ENCODE measurements at places on chromosomes 16 and 17.

- no peak overlapping the region for H3K27ac ChIP-seq
- peaks cover 5% of the 10 kb centered on the region for H3K4me1 ChIP-seq
- DNase-seq: peak; percentile 50
- H3K4me3 ChIP-seq: no peak overlapping the region
- no peaks in the 10 kb centered on the region for H3K27me3 ChIP-seq
- no peaks in the 10 kb centered on the region for H3K36me3 ChIP-seq
Observed at GRCh38 chr17:70622368-70623260, 453.3 kb downstream of the KCNJ2 start.

DNA sequence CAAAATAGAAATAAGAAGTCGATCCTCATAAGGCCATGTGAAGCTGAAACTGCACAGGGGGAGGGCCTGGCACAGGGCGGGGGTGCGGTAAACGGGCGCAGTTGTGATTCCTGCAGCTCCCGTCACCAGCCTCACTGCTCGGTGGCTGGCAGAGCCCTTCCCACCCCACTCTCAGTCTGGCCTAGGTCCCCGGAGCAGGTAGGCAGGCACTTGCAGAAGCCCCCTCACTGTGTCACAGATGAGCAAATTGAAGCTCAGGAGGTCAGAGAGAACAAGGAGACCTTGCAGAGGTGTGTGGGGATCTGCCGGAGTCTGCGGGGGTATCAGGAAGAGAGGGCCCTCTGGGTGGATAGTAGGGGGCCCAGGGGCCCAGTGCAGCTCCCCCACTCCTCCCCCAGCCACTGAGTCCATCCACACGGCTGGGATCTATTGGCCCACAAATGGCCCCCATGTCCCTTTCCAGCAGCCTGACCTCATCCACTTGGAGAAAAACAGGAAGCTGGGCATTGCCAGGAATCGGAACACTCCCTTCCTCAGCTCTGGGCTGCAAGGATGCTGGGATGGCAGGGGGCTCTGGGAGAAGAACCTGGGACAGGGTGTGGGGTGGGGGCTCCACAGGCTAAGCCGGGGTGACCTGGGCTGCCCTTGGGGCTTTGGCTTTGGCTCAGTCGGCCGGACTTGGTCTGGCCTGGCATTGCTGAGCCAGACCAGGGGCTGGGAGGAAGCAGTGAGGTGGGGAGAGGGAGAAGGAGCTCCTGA, 21.4 kb upstream of the MAP3K14 start:
- peak; percentile 50 for DNase-seq
- H3K27me3 ChIP-seq: no peaks in the 10 kb centered on the region
- no peak overlapping the region for H3K4me3 ChIP-seq
- peaks cover 12% of the 10 kb centered on the region for H3K4me1 ChIP-seq
- no peaks in the 10 kb centered on the region for H3K36me3 ChIP-seq

GRCh38 chr17:67386965-67387551, 10.0 kb downstream of the PITPNC1 start:
- no peaks in the 10 kb centered on the region for H3K36me3 ChIP-seq
- peak; percentile 89 for DNase-seq
- H3K4me1 ChIP-seq: peaks cover 14% of the 10 kb centered on the region

DNA sequence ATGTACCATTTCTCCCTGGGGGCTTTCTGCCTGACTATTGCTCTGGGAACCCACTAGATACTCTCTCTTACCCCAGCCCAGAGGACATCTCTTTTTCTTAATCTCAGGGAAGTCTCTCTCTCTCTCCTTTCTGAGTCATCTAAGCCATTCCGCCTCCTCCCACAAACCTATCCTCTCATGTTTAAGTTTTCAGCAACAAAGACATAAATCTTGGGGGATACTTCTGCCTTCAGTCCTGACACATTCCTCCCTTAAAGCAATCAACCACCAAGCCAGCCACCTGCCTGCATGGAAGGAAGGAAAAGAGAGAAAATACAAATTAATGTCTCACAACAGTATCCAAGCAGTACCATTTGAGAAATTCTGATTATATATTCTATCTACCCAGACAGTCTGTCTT, 128.8 kb downstream of the HS3ST2 start:
- no peak overlapping the region for H3K27ac ChIP-seq
- DNase-seq: no peak
- H3K36me3 ChIP-seq: no peaks in the 10 kb centered on the region

- H3K36me3 ChIP-seq: no peaks in the 10 kb centered on the region
- H3K4me1 ChIP-seq: peaks cover 9% of the 10 kb centered on the region
- no peak for DNase-seq
- H3K27me3 ChIP-seq: no peaks in the 10 kb centered on the region
- no peak overlapping the region for H3K27ac ChIP-seq
- H3K4me3 ChIP-seq: no peak overlapping the region
Observed at GRCh38 chr17:80976701-80977100, 14.9 kb upstream of the CHMP6 start.

GRCh38 chr17:57750109-57750871, 5.2 kb upstream of the CCDC182 start:
- no peak overlapping the region for H3K4me3 ChIP-seq
- H3K4me1 ChIP-seq: peaks cover 9% of the 10 kb centered on the region
- H3K36me3 ChIP-seq: no peaks in the 10 kb centered on the region
- no peak overlapping the region for H3K27ac ChIP-seq
- no peaks in the 10 kb centered on the region for H3K27me3 ChIP-seq

- no peak overlapping the region for H3K27ac ChIP-seq
- H3K27me3 ChIP-seq: no peaks in the 10 kb centered on the region
- peaks cover 74% of the 10 kb centered on the region for H3K36me3 ChIP-seq
- peaks cover 4% of the 10 kb centered on the region for H3K4me1 ChIP-seq
- DNase-seq: no peak
Observed at GRCh38 chr16:2088759-2089358, 41.1 kb downstream of the TSC2 start.

DNA sequence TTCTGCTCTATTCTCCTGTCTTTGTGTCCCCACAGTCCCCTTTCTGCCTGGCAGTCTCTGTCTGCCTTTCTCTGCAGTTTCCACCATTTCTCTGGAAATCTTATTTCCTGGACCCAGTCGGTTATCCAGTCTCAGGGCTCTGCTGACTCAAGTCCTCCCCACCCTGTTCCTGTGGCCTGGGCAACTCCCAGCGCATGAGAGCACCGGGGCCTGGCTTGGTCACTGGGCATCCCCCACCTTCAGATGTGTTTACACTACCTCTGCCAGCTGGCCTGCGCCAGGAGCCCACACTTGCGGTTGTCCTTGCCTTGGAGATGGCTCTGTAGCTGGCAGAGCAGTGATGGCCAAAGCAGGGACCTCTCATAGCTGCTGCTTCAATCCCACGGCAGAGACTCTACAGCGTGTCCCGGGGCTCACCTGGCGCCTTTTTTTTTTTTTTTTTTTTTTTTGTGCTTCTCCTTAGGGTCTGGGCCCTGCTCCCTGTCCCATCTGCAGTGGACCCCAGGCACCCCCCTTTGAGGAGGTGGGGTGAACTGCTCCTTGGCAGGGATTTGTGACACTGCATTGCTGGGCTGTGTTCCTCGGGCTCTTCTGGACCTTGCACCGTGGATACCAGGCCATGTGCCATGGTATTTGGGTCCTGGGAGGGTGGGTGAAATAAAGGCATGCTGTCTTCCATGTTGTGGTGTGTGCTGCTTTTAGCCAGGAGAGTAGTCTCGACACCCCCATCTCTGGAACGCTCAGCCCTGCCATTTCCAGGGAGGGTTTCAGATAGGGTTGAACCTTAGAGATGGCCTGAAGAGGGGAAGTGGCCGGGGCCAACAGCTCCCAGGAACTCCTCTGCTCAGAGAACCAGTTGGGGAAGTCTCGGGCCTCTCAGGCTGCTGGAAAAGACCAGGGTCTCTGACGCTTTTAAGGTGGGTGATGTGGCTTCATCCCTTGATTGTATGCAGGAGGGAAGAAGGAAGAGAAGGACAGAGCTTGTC, 17.5 kb downstream of the GUCY2D start:
- H3K27me3 ChIP-seq: no peaks in the 10 kb centered on the region
- peak; percentile 60 for DNase-seq
- no peak overlapping the region for H3K4me3 ChIP-seq
- H3K36me3 ChIP-seq: no peaks in the 10 kb centered on the region
- H3K27ac ChIP-seq: peak overlapping the region; percentile 55

DNA sequence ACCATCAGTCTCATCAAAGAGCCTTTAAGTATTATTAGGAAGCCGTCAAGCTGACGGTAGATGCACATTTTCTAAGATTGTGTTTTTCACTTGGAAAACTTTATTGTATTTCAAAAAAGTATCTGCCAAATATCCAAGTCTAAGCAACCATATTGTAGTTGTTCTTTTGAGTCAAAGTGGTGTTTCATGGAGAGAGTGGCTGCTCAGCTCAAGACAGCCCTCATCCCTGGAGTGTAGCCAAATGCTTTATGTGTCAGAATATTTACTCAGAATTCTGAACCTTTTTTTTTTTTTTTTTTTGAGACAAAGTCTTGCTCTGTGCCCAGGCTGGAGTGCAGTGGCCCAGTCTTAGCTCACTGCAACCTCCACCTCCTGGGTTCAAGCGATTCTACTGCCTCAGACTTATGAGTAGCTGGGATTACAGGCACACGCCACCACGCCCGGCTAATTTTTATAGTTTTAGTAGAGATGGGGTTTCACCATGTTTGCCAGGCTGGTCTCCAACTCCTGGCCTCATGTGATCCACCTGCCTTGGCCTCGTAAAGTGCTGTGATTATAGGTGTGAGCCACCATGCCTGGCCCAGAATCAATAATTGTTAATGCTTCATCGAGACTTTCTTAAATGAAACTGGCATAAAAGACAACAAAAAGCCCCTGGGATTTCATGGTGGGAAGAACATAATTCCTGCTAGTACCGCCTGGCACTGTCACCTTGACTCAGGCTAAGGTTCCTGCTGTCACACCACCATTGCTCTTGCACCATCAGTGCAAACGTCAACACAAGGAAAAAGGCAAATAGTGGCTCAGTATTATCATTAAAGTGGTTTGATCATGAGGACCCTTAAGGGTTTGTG, 45.5 kb downstream of the PRKCA start:
- H3K27ac ChIP-seq: peak overlapping the region; percentile 42
- no peak overlapping the region for H3K4me3 ChIP-seq
- H3K27me3 ChIP-seq: no peaks in the 10 kb centered on the region

DNA sequence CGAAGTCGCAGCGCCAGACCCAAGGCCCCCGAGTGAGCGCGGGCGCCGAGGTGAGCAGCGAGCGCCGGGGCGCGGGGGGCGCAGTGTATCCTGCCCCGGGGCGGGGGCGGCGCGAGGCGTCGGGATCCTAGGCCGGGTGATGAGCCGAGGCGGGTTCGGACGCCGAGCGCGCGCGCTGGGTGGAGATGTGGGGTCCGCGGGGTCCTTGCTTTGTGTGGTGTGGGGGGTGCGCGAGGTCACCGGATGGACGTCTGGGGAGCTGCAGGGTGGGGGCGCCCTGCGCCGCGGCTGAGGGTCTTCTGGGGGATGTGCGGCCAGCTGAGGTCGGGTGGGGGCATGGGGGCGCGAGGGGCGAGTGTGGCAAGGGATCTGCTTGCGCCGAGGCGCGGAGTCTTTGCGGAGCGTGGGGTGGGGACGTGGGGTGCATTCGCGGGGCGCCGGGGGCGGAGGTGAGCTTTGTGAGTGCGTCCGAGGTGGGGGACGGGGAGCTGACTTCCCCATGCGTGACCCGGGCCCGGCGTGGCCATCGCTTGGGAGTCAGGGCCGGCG, 560 bp downstream of the RAI1 start:
- H3K4me3 ChIP-seq: peak overlapping the region; percentile 63
- DNase-seq: peak; percentile 93
- H3K4me1 ChIP-seq: peaks cover 38% of the 10 kb centered on the region
- no peaks in the 10 kb centered on the region for H3K36me3 ChIP-seq

- no peak for DNase-seq
- no peaks in the 10 kb centered on the region for H3K4me1 ChIP-seq
- H3K36me3 ChIP-seq: no peaks in the 10 kb centered on the region
- H3K27me3 ChIP-seq: no peaks in the 10 kb centered on the region
- H3K4me3 ChIP-seq: no peak overlapping the region
Observed at GRCh38 chr16:73725156-73725555, 571.5 kb upstream of the PSMD7 start.

GRCh38 chr16:57736419-57737351, 1.1 kb downstream of the KATNB1 start:
- no peaks in the 10 kb centered on the region for H3K27me3 ChIP-seq
- H3K36me3 ChIP-seq: no peaks in the 10 kb centered on the region
- H3K4me3 ChIP-seq: peak overlapping the region; percentile 72
- H3K27ac ChIP-seq: peak overlapping the region; percentile 68
- H3K4me1 ChIP-seq: peaks cover 20% of the 10 kb centered on the region

GRCh38 chr16:28082624-28083023, 19.1 kb upstream of the GSG1L start:
- H3K27me3 ChIP-seq: no peaks in the 10 kb centered on the region
- no peaks in the 10 kb centered on the region for H3K4me1 ChIP-seq
- no peaks in the 10 kb centered on the region for H3K36me3 ChIP-seq
- H3K4me3 ChIP-seq: no peak overlapping the region

DNA sequence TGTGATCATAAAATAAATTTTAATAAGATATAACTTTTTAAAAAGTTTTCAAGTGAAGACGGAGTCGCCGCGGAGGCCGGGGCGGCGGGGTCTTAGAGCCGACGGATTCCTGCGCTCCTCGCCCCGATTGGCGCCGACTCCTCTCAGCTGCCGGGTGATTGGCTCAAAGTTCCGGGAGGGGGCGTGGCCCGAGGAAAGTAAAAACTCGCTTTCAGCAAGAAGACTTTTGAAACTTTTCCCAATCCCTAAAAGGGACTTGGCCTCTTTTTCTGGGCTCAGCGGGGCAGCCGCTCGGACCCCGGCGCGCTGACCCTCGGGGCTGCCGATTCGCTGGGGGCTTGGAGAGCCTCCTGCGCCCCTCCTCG, at the start of gene FOXC2:
Gene FOXC2 (plus strand): TSS at position 229 of the 365 bp plus-strand sequence. CDS start 507 bp downstream, outside the sequence.
- H3K27ac ChIP-seq: peak within 1 kb of the TSS; percentile 67
- peaks cover 44% of the 10 kb centered on the region for H3K4me1 ChIP-seq
- H3K36me3 ChIP-seq: no peaks in the 10 kb centered on the region

DNA sequence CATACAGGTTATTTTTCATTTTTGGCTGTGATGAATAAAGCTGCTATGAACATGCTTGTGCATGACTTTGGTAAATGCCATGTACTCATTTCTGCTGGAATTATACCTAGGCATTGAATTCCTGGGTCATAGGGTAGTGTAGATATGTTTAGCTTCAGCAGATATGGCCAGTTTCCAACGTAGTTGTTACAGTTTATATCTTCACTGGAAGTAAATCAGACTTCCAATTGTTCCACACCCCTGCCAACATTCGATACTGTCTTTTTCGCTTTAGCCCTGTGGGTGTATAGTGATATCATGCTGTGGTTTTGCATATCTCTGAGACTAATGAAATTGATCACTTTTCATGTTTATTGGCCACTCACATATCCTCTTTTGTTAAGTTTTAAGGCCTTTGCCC, 50.4 kb downstream of the ARHGAP27 start:
- peaks cover 3% of the 10 kb centered on the region for H3K4me1 ChIP-seq
- DNase-seq: no peak
- no peaks in the 10 kb centered on the region for H3K36me3 ChIP-seq

- H3K4me1 ChIP-seq: peaks cover 21% of the 10 kb centered on the region
- no peak overlapping the region for H3K4me3 ChIP-seq
- H3K36me3 ChIP-seq: peaks cover 43% of the 10 kb centered on the region
- no peaks in the 10 kb centered on the region for H3K27me3 ChIP-seq
- DNase-seq: peak; percentile 46
Observed at GRCh38 chr17:73196500-73196899, 3.6 kb downstream of the COG1 start.

- H3K36me3 ChIP-seq: no peaks in the 10 kb centered on the region
- DNase-seq: no peak
- no peaks in the 10 kb centered on the region for H3K4me1 ChIP-seq
- H3K4me3 ChIP-seq: no peak overlapping the region
- no peak overlapping the region for H3K27ac ChIP-seq
Observed at GRCh38 chr16:48180868-48181480, 25.2 kb upstream of the ABCC12 start.
